ENCODE measurements at places on chromosomes 5 and 9.

GRCh38 chr5:179553875-179554274 is 3.5 kb downstream of the RUFY1 start:
- DNase-seq = no peak

DNA sequence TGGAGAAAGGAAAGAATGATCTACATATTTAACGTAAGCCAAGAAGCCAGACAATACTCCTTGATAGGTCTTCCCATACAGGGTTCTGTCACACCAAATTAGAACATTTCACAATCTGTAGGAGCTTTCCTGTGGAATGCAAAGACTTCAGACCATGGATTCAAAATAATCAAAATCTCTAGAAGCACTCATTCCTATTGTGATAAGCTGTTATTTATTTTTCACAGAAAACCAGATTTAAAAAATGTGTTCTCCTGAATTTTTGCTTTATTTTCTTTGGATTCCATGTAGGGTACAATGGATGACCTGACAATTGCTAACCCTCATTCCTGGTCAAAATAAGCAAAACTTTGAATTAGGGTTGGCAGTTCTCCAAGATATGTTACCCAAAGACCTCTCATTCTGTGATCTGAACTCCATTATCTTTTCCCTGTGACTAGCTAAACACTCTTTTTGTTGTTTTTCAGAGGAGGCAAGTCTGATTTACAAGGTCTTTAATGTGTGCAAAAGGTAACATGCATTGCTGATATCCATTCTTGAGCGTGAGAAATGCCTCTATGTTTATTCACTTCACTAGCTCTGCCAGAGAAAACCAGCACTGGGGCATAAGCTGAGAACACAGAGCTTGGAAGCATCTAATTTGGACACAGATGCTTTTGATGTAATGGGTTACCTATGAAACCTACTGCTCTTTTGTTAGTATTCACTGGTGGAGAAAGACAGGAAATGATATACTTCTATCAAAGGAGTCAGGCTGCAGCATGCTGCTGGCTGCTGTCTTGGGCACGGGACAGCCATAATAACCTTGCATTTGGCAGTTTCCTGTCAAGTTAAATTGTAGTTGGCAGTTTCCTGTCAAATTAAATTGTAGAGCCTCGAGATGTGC is 31.4 kb downstream of the ACTBL2 start:
- DNase-seq = no peak

GRCh38 chr9:29322240-29322639 is 1749.0 kb upstream of the C9orf72 start:
- no peak for DNase-seq

GRCh38 chr9:128912270-128912853 is 8.4 kb upstream of the PHYHD1 start:
- no peak for DNase-seq

- DNase-seq = no peak
Observed at GRCh38 chr9:91044354-91044753, 242.7 kb downstream of the SYK start.

DNA sequence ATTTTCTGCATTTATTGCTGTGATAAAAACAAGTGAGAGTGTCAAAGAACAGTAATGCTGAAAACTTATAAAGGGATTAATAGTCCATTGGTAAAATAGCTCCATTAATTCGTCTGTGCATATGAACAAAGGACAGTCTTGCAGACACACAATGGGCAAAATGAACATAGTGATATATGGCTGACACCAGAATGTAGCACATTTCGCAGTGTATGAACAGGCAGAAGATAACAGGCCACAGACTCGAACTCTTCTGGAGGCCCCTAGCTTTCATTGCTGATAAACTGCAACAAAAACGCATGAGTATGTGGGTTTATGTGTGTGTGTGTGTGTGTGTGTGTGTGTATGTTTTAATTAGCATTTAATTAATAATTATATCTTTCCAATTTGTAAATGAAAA is 354.8 kb downstream of the TAF11L14 start:
- no peak for DNase-seq

GRCh38 chr9:117081641-117082317 is 333.1 kb downstream of the ASTN2 start:
- DNase-seq = no peak

- DNase-seq = no peak
Observed at GRCh38 chr5:131664929-131665328, 29.9 kb upstream of the RAPGEF6 start.

DNA sequence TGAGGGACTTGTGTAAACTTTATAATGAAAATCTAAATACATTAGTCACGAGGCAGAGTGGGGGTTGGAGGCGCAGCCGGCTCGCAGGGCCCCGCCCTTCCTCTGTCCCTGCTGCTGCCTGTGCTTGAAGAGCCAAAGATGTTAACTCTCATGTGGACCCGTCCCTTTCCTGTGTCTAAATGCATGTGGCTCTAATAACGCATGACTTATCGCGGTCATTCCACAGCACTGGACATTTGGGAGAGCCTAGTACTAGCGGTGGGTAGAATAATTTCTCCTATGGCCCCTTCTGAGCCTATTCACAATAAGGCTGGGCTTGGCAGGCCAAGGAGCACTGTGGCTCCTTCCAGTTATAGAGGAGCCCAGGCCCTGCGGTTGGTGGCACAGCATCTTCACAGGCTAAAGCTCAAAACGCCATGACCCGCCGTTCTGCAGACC is 82.3 kb upstream of the SIMC1 start:
- no peak for DNase-seq

GRCh38 chr9:136140966-136141365 is 22.3 kb upstream of the TMEM250 start:
- DNase-seq = no peak

DNA sequence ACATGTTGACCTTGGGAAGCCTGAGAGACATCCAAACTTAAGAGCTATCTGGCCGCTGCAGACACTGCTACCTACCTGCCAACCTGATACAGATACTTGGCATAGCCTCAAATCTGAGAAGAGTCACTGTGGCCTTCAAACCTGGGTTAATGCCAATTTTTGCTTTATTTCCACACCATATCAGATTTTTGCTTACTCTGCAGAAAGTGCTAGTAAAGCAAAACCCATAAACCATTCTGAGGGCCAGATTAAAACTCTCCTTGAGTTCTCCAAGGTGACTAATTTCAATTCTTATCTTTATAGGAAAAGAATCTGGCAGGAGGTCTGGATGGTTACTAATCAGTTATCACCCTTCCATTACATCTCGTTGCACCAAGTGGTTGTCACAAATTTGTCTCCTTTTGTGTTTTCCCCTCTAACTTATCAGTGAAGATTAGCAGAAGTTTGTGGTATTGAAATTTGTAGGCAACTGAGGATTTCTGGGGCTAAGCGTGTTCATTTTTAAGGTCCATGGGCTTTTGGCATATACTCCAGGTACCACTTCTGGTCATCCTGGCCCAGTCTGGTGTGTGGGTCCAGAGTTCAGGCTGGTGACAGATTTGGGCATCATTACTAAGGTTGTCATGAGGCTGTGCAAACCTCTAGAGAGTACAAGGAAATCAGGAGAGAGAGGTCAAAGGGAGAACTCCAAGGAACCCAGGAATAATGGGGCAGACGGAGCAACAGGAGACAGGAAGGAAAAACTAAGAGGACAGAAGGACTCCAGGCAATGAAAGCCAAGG is 177.9 kb downstream of the TSSK1B start:
- no peak for DNase-seq

GRCh38 chr9:76921165-76921564 is 15.3 kb upstream of the PRUNE2 start:
- no peak for DNase-seq

DNA sequence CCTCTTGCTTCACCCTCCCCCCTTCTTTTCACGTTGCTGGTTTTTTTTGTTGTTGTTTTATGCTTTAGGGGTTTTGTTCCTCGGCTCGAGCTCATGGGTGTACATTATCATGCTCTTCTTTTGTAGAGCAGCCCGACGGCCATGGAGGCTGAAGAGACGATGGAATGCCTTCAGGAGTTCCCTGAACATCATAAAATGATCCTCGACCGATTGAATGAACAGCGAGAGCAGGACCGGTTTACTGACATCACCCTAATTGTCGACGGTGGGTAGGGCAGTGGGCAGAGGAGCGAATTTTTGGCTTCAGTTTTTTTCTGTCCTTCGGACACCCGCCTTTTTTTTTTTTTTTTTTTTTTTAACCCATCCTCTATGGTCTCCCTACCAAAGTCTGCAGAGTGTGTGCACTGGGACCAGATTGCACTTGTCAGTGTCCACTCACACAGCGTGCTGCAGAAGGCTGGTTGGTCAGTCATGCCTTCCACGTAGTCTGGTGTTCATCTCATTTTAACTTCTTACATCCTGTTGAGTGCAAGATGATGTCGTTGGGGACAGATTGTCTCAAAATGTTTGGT is 1.3 kb downstream of the ZNF131 start:
- DNase-seq = no peak
